ENCODE measurements at places on chromosomes 2 and 18. TPM values are rescaled to one million over a fixed set of nuclear protein-coding genes. Genes with fewer than 3 reads are reported as not detected.

GRHL1 gene
- 1.4 TPM for total RNA-seq

IL1R1 gene
- total RNA-seq = 0.52 TPM

DNA sequence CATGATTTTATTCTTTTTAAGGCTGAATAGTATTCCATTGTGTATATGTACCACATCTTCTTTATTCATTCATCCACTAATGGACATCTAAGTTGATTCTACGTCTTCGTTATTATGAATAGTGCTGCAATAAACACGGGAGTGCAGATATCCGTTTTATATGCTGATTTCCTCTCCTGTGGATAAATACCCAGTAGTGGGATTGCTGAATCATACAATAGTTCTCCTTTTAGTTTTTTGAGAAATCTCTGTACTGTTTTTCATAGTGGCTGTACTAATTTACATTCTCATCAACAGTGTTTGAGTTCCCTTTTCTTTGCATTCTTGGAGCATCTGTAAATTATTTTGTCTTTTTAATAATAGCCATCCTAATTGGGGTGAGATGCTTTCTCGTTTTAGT lies 114.5 kb downstream of the RGPD3 start:
- no peaks in the 10 kb centered on the region for H3K36me3 ChIP-seq
- DNase-seq = no peak
- H3K27me3 ChIP-seq = peaks cover 26% of the 10 kb centered on the region
- no peak overlapping the region for H3K27ac ChIP-seq

- no peaks in the 10 kb centered on the region for H3K36me3 ChIP-seq
- H3K27ac ChIP-seq = no peak overlapping the region
- no peaks in the 10 kb centered on the region for H3K27me3 ChIP-seq
- no peak for DNase-seq
Observed at GRCh38 chr2:211367711-211368110, 811.3 kb downstream of the CPS1 start.

DNA sequence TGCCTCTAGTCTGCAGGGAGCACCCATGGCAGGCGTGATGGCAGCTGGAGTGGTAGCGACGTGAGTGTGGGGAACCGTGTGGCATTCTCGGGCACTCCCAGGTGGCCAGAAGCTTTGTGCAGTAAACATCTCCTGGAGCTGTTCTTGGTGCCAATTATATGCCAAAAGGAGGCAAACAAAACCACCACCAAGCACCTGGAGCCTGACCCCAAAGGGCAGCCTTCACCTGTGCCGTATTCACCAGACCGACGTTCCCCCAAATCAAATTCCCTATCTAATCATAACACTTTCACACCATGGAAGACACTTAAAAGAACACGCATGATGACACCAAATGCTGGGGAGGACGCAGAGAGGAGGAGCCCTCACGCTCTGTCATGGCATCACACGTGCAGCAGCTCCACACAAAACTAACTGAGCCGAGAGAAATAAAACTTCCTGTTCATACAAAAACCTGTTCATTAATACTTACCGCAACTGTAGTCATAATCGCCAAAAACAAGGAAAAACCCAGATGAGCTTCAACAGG lies 123.6 kb downstream of the EIPR1 start:
- H3K4me3 ChIP-seq = no peak overlapping the region
- no peaks in the 10 kb centered on the region for H3K27me3 ChIP-seq
- no peaks in the 10 kb centered on the region for H3K4me1 ChIP-seq
- peaks cover 66% of the 10 kb centered on the region for H3K36me3 ChIP-seq
